ENCODE measurements at places on chromosomes 3 and 15. TPM values are rescaled to one million over a fixed set of nuclear protein-coding genes. Genes with fewer than 3 reads are reported as not detected.

DNA sequence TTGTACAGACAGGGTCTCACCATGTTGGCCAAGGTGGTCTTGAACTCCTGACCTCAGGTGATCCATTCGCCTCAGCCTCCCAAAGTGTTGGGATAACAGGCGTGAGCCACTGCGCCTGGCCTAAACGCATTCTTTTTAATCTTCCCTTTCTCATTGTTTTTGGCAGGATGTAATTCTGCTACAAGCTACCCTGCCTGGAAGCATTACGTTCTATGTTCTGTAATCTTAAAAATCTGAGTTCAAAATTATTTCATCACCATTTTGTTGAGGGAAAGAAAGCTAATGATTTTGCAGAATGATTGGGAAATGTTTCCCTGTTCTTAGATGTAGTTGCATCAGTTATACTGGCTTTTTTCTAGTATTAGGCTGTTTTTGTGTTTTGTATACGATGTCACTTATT lies 71.5 kb downstream of the RGMA start:
- DNase-seq, result no peak

GRCh38 chr15:27902680-27903385 lies 196.3 kb downstream of the OCA2 start:
- no peak for DNase-seq

DLEC1 gene
- total RNA-seq, result 1.2 TPM

ANKDD1A gene
- 10.8 TPM for total RNA-seq
